B cell (primary cell): ENCODE measurements at places on chromosomes 16 and 17.
A peak's percentile ranks its signal among the peaks of the same experiment; 100 is the strongest.

- no peaks in the 10 kb centered on the region for H3K36me3 ChIP-seq
- H3K27me3 ChIP-seq = no peaks in the 10 kb centered on the region
- no peak for DNase-seq
- no peak overlapping the region for H3K4me3 ChIP-seq
These were observed 184.9 kb downstream of the SEC14L1 start for GRCh38 chr17:77325577-77326075.

- H3K4me3 ChIP-seq = no peak overlapping the region
- no peak overlapping the region for H3K27ac ChIP-seq
- H3K36me3 ChIP-seq = no peaks in the 10 kb centered on the region
These were observed 301.8 kb upstream of the MAF start for GRCh38 chr16:79902351-79902750.

DNA sequence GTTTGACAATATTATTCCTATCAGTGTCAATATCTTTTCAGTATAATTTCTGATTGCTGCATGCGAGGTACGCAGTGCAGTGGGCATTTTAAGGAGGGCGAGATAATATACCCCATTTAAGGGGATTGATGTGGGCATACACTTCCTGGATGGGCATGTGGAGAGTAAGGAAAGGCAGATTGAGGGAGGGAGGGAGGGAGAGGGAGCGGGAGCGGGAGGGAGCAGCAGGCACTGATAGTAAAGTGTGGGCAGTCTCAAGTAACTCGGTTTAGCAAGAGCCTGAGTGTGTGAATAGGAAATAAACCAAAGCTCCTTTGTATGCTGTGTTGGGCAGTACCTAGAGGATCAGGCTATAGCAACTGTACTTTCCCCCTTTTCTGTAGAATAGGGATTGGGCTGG lies 5.1 kb downstream of the BPTF start:
- H3K27me3 ChIP-seq = no peaks in the 10 kb centered on the region
- H3K36me3 ChIP-seq = peaks cover 2% of the 10 kb centered on the region
- H3K4me3 ChIP-seq = no peak overlapping the region
- DNase-seq = no peak
- no peak overlapping the region for H3K27ac ChIP-seq

GRCh38 chr17:30239089-30239462 lies 3.6 kb upstream of the SLC6A4 start:
- H3K4me3 ChIP-seq = no peak overlapping the region
- no peak overlapping the region for H3K27ac ChIP-seq
- no peak for DNase-seq
- H3K36me3 ChIP-seq = no peaks in the 10 kb centered on the region
- H3K27me3 ChIP-seq = peaks cover 48% of the 10 kb centered on the region

DNA sequence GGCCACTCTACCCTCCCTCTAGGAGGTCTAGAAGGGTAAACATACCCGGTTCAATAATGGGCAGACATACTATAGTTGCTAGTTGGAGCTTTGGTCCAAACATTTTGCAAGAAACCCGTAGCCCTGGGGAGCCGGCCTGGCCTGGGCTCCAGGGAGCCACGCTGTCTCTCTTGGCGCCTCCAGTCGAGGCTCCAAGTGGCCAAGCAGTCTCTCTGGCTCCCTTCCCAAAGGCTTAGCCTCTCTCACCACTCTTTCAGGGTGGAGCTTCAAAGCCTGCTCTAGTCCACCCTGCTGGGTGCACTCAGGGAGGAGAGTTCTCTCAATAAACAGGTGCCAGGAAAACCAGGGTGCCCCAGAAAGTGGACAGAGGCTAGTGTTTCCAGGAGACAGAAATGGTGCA lies 32.2 kb downstream of the RCVRN start:
- no peak overlapping the region for H3K27ac ChIP-seq
- no peaks in the 10 kb centered on the region for H3K4me1 ChIP-seq
- DNase-seq = no peak
- H3K36me3 ChIP-seq = no peaks in the 10 kb centered on the region

- no peak overlapping the region for H3K4me3 ChIP-seq
- peaks cover 2% of the 10 kb centered on the region for H3K36me3 ChIP-seq
- no peak for DNase-seq
- no peaks in the 10 kb centered on the region for H3K27me3 ChIP-seq
These were observed 70.0 kb downstream of the CDK12 start for GRCh38 chr17:39531252-39531651.

- no peaks in the 10 kb centered on the region for H3K36me3 ChIP-seq
- no peaks in the 10 kb centered on the region for H3K27me3 ChIP-seq
- H3K27ac ChIP-seq = peak overlapping the region; percentile 92
- peaks cover 15% of the 10 kb centered on the region for H3K4me1 ChIP-seq
- peak; percentile 85 for DNase-seq
These were observed 93.8 kb upstream of the PLEKHM1 start for GRCh38 chr17:45584092-45585036.

DNA sequence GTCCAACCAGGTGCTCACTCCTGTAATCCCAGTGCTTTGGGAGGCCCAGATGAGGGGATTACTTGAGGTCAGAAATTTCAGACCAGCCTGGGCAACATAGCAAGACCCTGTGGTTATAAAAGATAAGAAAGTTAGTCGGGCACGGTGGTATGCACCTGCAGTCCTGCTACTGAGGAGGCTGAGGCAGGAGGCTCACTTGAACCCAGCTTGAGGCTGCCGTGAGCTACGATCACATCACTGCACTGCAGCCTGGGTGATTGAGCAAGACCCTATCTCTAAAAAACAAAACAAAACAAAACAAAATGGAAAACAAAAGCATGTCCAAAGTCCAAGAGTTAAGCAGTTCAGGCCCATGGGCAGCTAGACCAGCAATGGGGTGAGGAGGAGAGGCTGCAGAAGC lies 143.2 kb downstream of the IRX5 start:
- H3K4me1 ChIP-seq = no peaks in the 10 kb centered on the region
- H3K27ac ChIP-seq = no peak overlapping the region
- H3K27me3 ChIP-seq = no peaks in the 10 kb centered on the region
- H3K36me3 ChIP-seq = no peaks in the 10 kb centered on the region
- no peak for DNase-seq

- no peaks in the 10 kb centered on the region for H3K4me1 ChIP-seq
- DNase-seq = no peak
- H3K4me3 ChIP-seq = no peak overlapping the region
- no peak overlapping the region for H3K27ac ChIP-seq
- no peaks in the 10 kb centered on the region for H3K27me3 ChIP-seq
These were observed 24.5 kb downstream of the WNT9B start for GRCh38 chr17:46875849-46876352.

- H3K36me3 ChIP-seq = peaks cover 18% of the 10 kb centered on the region
- DNase-seq = no peak
- no peak overlapping the region for H3K4me3 ChIP-seq
- no peaks in the 10 kb centered on the region for H3K27me3 ChIP-seq
- no peak overlapping the region for H3K27ac ChIP-seq
These were observed 81.9 kb downstream of the TUBD1 start for GRCh38 chr17:59810894-59811153.

DNA sequence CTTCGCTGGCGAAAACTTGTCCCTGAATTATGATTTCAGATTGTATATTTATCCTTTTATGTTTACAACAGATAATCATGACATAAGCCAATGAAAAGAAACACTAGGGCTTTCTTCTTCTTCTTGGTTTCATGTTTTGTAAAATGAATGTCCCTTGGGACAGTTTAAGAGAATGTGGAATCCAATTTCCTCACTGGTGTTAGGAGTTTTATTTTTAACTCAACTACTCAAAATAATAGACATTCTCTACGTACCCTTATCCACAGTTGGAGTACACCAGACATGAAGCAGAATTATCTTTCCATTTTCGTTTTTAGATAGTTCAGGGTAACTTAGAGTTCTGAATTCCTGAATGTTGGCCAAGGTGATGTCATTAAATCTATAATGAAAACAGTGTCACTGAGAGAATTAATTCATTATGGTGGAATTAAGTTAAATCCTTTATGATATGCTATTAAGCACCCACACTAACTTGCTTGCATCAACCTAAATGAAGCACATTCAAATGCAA lies 43.4 kb downstream of the IRX6 start:
- peaks cover 13% of the 10 kb centered on the region for H3K27me3 ChIP-seq
- no peak for DNase-seq
- H3K36me3 ChIP-seq = no peaks in the 10 kb centered on the region
- no peak overlapping the region for H3K27ac ChIP-seq
- peaks cover 3% of the 10 kb centered on the region for H3K4me1 ChIP-seq

DNA sequence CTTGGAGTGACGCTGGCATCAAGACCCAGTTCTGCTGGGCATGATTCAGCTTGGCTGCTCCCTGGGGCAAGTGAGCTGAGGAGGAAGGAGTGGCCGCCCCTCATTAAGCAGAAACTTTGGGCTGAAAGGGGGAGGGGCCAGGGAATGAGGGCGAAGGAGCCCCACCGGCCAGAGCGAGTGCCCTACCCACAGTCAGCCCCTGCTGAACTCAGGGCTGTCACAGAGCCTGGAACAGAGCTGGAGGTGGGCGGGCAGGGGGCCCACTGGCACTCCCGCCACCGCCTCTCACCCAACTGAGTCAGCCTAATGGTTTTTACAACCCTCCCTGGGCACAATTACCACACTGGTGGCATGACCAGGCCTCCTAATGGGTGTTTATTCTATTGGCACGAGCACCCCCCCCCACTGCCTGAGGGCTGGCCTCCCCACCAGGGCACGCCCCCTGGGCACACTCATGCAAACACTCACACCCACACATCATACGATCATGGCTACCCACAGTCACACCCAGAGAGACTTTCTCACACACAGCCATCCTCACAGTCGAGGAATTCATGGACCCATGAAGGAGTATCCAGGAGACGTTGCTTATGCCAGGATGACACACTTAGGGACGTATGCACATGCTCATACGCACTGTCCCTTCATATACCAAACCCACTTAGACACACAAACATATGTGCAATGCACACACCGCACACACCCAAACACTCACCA lies 19.2 kb downstream of the UNC119 start:
- H3K36me3 ChIP-seq = no peaks in the 10 kb centered on the region
- DNase-seq = no peak
- H3K4me1 ChIP-seq = no peaks in the 10 kb centered on the region
- H3K27me3 ChIP-seq = no peaks in the 10 kb centered on the region
- no peak overlapping the region for H3K4me3 ChIP-seq
- H3K27ac ChIP-seq = no peak overlapping the region

DNA sequence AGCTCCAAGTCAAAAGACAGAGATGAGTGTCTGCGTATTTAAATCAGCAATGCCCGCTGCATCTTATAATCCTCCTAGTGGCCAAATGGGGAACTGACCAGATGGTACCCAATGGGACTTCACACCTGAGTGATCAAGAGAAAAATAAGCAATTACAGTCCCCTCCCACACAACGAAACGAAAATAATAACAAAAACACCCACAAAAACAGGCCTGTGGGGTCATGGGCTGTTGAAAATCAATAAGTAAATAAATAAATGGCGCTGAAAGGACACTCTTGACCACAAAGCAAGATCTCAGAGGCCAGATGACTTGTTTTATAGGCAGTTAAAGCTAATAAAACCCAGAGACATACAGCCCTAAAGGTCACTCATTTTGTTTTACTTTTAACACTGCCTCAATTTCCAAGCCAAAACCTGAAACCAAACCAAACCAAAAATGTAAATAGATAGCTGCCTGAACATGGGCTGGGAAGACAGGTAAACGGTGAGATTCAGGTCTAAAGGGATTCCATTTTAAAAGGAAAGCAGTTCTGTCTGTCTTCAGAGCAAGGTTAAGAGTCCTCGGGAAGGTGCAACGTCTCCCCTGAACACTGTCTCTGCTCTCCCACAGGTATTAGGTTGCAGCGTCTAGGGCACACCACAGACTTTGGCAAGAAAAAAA lies 1.3 kb downstream of the ZNF821 start:
- H3K4me3 ChIP-seq = peak overlapping the region; percentile 89
- DNase-seq = peak; percentile 90
- H3K27me3 ChIP-seq = no peaks in the 10 kb centered on the region
- H3K27ac ChIP-seq = peak overlapping the region; percentile 89

DNA sequence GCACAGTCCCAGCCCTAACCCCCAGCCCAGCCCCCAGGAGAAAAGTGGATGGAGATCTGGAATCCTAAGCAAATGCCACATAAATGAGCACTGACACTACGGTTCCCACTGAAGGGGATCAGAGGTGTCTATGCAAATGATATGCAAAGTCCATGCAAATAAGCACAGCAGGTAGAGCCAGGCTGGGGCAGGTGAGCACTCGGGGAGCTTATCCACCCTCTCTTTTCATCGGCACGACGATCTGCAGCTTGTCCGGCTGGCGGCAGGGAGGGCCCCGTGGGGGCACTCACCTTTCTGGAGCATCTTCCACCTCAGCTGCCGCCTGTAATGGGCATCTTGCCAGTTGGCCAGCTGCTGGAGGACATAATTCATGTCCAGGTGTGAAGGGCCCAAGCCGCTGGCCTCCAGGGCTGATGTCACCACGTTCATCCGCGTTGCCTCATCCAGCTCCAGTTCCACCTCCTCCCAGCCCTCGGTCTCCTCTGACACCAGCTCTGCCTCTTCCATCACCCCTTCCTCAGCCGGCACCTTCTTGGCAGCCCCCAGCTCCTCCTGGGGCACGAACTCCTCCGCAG lies 9.9 kb downstream of the HAP1 start:
- H3K27me3 ChIP-seq = peaks cover 10% of the 10 kb centered on the region
- no peaks in the 10 kb centered on the region for H3K4me1 ChIP-seq
- H3K4me3 ChIP-seq = no peak overlapping the region
- no peak for DNase-seq
- H3K36me3 ChIP-seq = no peaks in the 10 kb centered on the region

- H3K4me1 ChIP-seq = peaks cover 19% of the 10 kb centered on the region
- peak overlapping the region; percentile 74 for H3K27ac ChIP-seq
- DNase-seq = no peak
- H3K36me3 ChIP-seq = peaks cover 2% of the 10 kb centered on the region
- no peaks in the 10 kb centered on the region for H3K27me3 ChIP-seq
These were observed 847 bp downstream of the ZDHHC7 start for GRCh38 chr16:85010446-85010930.

GRCh38 chr17:79420318-79421243 lies 190.3 kb downstream of the RBFOX3 start:
- H3K27me3 ChIP-seq = no peaks in the 10 kb centered on the region
- no peak overlapping the region for H3K4me3 ChIP-seq

DNA sequence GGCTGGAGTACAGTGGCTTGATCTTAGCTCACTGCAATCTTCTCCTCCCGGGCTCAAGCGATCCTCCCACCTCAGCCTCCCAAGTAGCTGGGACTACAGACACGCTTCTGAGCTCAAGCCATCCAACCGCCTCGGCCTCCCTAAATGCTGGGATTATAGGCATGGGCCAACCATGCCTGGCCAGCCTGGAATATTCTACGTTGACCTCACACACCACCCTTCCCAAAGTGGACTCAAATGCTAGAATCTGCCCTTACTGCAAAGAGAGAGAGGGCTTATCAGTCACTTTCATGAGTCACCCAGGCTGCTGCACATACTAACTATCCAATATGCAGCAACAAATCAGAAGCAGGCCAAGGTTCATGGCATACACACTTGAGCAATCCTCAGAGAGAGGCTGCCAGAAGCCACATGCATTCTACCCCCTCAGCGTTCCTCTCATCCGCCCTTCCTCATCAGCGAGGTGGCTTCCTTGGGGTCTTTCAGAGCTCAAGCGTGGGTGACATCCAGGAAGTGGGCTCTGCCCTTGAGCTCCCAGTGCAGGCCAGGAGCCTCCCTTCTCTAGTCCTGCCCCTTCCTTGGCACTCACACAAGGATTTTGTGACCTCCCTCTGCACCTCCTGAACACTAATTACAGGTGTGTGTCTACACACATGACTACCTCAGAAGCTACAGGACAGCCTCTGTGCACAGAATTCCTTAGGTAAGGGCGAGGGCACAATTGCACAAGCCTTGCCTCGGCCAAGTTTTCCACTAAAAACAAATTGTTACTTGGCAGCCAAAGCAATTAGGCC lies 24.8 kb upstream of the SIAH1 start:
- no peaks in the 10 kb centered on the region for H3K4me1 ChIP-seq
- H3K27ac ChIP-seq = no peak overlapping the region
- H3K27me3 ChIP-seq = no peaks in the 10 kb centered on the region
- DNase-seq = no peak
- H3K36me3 ChIP-seq = no peaks in the 10 kb centered on the region
- no peak overlapping the region for H3K4me3 ChIP-seq
